Fibroblast of skin of right biceps (primary cell): ENCODE measurements at places on chromosomes 7 and 10.

GRCh38 chr7:105707381-105707780 lies 126.1 kb upstream of the EFCAB10 start:
- DNase-seq = no peak

GRCh38 chr10:3961082-3961481 lies 176.1 kb upstream of the KLF6 start:
- no peak for DNase-seq

- no peak for DNase-seq
These were observed 23.7 kb upstream of the MRC1 start for GRCh38 chr10:17785276-17785930.

- DNase-seq = no peak
These were observed 618.8 kb upstream of the SEMA3D start for GRCh38 chr7:85805656-85806055.

- DNase-seq = no peak
These were observed 63.2 kb upstream of the TOMM7 start for GRCh38 chr7:22885797-22886261.

GRCh38 chr7:2937701-2938513 lies 93.8 kb upstream of the GNA12 start:
- DNase-seq = no peak

GRCh38 chr7:124724507-124725192 lies 40.9 kb downstream of the GPR37 start:
- DNase-seq = no peak

DNA sequence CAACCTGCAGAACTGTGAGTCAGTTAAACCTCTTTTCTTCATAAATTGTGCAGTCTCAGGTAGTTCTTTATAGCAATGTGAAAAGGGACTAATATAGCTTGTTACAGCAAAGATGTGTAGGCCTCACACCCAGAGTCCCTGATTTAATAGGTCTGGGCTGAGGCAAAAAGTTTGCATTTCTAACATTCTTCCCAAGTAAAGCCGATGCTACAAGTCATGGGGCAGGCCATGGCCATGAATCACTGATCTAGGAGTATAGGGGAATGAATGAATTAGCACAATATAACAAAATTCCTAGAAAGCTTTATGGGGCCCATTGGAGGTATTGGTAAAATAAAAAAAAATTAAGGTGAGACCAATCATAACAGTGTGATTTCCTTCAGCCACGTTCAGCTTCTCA lies 11.5 kb upstream of the AASS start:
- DNase-seq = peak; percentile 6

GRCh38 chr10:102185811-102186527 lies 33.8 kb downstream of the NOLC1 start:
- no peak for DNase-seq

- DNase-seq = no peak
These were observed 147.7 kb upstream of the SLC26A5 start for GRCh38 chr7:103593691-103594090.

DNA sequence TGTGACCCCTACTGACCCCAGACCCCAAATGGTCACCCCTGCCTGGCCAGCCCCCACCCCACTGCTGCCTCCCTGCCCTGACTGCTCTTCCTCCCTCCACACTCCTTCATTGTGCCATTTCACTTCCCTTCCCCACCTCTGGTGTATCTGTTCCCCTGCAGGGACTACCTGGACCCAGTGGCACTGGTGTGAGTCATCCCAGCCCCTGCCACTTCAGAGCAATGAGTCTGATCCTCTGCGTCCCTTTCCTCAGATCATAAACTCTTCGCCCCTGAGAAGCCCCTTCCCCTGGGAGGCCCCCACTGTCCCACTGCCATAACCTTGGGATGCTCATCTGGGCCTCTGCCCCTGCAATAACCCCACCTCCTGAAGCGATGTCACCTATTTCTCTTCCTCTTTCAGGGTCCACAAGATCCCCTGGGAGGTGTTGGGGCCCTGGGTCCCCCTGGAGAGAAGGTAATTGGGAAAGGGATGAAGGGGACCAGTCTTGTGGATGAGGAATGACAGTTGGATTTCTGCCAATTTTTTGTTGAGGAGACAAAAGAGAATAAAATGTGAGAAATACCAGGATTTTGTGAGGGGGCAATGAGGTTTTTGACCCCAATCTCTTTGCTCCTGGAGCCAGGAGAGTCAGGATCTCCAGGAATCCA lies 19.1 kb upstream of the VOPP1 start:
- DNase-seq = no peak

DNA sequence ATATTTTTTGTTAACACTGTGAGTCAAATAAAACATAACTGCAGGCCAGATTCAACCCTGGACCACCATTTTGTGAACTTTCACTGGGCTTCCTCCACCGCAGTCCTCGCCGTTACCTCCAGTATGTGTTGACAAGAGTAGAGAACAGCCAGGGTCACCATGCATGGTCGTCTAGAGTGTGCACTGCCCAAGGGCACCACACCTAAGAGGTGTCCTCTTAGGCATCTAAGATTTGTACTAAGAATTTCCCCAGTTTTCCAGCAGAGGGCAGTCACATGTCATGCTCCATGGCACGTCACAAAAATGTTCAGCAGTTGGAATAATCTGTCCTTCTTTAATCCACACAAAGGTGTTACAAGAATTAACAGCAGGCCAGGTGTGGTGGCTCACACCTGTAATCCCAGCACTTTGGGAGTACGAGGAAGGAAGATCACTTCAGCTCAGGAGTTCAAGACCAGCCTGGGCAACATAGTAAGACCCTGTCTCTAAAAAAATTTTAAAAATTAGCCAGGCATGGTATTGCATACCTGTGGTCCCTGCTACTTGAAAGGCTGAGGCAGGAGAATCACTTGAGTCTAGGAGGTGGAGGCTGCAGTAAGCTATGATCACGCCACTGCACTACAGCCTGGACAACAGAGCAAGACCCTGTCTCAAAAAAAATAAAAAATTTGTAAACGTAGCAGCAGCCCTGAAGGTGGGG lies 71.2 kb upstream of the FOXK1 start:
- DNase-seq = peak; percentile 63

- no peak for DNase-seq
These were observed 667.8 kb downstream of the PCDH15 start for GRCh38 chr10:54133203-54133602.

GRCh38 chr7:40418448-40418847 lies 283.6 kb downstream of the SUGCT start:
- DNase-seq = no peak

DNA sequence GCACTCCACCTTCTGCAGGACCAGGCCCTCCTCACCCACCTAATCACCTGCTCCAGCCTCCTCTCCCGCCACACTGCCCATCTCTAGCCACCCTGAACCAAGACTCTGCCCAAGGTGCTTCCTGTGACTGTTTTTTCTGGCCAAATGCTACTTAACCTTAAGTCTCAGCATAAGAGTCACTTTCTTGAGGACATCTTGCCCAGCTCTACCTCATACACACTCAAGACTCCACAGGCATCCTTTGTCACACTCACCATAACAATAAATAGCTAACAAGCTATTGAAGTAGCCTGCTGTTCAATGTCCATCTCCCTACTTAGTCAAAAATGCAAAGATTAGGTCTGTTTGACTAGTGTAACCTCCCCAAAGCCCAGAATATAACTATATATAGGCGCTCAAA lies 455.4 kb upstream of the NFE2L3 start:
- DNase-seq = no peak

DNA sequence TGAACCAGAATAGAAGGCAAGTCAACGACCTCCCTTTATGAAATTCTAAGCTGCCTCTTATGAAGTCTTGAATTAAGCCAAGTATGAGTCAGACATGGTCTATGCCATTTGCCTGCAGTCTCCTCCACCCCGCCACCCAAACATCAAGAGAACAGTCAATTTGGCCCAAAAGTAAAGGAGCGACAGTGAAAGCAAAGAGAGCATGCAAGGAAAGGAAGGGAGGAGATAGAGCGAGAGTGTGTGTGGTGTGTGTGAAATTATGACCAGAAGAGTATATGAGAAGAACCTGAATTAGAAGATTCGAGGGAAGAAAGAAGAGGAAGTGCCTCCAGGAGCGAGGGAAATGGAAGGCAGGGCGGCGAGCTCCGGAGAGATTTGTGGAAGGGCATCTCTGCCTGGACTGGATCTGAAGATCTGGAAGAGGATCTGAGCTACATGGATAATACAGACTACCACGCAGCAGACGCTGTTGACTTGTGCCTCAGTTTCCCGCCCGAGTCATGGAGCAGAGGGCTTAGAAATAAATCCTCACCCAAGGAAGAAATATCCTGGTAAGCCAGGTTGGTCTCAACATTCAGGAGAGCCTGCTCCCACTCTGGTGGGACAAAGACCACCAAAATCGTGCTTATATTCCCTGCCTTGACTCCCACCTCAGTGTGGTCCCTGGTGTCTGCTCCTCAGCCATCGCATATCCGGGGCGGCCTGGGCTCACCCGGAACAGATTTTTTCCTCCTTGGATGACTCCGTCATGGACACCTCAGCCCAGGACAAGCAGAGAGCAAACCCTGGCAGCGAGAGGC lies 459 bp downstream of the ZDHHC6 start:
- DNase-seq = peak; percentile 17

- DNase-seq = peak; percentile 86
These were observed 117.2 kb upstream of the ADCY1 start for GRCh38 chr7:45456747-45457524.

DNA sequence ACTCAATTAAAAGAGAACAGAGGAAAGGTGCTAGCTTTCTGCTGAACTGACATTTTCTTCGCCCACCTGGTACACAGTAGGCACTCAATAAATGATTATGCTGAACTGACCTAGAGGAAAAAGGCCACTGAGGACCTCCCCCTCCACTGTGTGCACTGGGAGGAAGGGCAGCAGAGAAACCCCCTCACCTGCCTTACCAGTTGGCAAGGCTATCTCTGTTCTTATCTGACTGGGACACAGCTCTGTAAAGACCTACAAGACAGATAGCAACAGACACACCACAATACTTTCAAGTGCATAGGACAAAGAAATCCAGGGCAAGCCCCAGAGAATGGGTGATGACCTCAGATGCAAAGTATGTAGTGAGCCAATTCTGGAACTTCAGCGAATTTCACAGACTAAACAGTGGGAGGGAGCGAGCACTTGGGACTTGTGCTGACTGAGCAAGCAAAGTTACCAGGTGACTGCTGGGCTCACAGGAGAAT lies 30.4 kb downstream of the PDLIM1 start:
- DNase-seq = peak; percentile 95

DNA sequence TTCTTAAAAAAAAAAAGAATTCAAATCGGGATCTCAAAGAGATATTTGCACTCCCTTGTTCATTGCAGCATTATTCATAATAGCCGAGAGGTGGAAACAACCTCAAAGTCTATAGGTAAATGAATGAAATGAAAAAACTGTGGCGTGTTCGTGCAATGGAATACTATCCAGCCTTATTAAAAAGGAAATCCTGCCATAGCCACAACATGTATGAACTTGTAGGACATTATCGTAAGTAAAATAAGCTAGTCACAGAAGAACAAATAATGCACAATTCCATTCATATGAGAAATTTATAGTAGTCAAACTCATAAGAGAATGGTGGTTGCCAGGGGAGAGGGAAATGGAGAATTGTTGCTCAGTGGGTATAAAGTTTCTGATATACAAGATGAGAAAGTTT lies 37.9 kb downstream of the GRK5 start:
- no peak for DNase-seq

- DNase-seq = peak; percentile 38
These were observed 53.9 kb upstream of the PLPP4 start for GRCh38 chr10:120403109-120403508.

DNA sequence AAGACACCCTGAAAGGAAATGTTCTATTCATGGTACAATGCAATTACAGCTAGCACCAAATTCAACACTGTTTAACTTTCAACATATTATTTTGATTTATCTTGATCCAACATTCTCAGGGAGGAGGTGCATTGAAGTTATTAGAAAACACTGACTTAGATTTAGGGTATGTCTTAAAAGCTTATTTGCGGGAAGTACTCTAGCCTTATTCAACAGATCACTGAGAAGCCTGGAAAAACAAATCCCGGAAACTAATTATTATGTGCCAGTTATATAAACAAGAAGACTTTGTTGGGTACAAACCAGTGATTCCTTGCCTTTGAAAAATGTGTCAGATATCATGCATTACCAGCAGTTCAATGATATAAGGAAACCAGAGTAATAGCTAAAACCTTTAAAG lies 160.1 kb downstream of the CFTR start:
- DNase-seq = no peak

DNA sequence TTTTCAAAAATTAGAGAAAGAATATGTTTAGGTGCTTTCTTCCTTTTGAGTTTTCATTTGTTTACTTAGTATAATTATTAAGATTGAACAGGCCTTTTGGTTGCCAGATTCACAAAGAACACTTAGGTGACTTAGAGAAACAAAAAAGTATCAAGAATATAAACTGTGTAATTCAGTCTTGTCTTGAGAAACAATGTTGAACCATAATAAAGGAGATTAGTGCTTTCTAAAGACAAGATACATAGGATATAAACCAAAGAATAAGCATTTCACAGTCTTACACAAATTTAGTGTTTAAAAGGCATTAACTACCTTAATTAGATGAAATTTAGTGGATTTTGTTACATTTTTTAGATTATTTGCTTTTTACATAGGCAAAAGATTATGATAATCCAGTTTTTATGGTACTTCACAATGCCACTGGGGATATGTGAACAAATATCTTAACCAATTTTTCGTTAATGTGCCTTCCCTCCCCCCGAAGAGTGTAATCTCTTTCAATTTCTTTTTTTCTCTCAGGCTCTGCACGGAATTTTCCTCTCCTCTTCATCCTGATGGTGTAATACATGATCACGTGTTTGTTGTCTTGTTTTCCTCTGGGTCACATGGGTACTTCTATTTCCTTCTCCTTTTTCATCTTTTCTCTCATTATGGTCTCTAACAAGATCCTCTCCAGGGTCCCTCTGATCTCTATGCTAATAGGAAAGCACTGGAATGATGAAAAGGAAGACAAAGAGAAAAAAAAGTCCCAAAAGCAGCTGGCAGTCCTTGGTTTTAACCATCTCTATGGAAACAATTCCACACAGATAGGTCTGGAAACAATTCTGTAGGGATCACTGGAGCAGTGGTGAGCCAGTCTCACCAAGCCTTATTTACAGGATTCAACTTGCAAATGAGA lies 3.7 kb upstream of the HNRNPH3 start:
- DNase-seq = peak; percentile 57

GRCh38 chr10:396535-397220 lies 261.4 kb downstream of the ZMYND11 start:
- no peak for DNase-seq

DNA sequence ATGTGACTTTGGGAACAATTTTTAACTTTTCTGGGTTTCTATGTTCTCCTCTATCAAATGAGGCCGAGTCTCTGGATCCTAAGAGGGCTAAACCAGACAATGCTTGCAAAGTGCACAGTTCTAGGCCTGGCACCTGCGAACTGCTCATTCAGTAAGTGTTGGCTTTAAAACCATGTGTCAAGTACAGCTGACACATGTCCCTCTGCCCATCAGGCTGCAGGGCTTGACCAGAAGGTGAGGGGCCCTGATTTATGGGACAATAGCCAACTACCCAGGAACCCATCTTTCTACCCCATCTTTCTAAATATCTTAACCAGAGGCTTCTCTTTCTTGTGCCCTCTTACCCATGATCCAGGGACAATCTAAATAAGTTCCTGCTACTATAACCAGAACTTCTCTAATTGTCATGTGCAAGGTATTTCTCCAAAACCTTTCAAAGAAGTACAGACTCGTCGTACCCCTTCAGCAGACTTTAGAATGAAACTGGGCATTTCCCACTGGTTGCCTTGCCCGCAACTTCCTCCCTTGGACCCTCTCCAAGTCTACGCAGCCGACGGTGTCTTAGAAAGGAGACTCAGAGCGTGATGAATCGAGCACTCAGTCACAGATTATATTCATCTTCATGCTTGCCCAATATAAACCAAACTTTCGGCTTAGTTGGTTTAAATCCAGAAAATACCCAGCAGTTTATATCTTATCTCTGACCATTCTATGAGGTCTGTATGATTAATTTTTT lies 69.8 kb upstream of the STEAP1B start:
- DNase-seq = no peak

- peak; percentile 35 for DNase-seq
These were observed 52.0 kb downstream of the REEP3 start for GRCh38 chr10:63573068-63573697.
